ENCODE measurements at places on chromosomes 12 and 14. TPM values are rescaled to one million over a fixed set of nuclear protein-coding genes. Genes with fewer than 3 reads are reported as not detected.

The KLHL33 gene
- polyA plus RNA-seq: not detected

The GLIPR1L1 gene
- not detected for polyA plus RNA-seq

The CLEC4C gene
- not detected for polyA plus RNA-seq

The TAS2R14 gene
- polyA plus RNA-seq: 0.96 TPM

The LALBA gene
- not detected for polyA plus RNA-seq

The SLC7A7 gene
- polyA plus RNA-seq: 0.42 TPM

The TMTC1 gene
- polyA plus RNA-seq: not detected

The DNAI7 gene
- polyA plus RNA-seq: not detected

The MYBPC1 gene
- polyA plus RNA-seq: not detected

The RNASE7 gene
- polyA plus RNA-seq: not detected

The ACVR1B gene
- 1.2 TPM for polyA plus RNA-seq
